ENCODE measurements at places on chromosomes 3 and 15.
A peak's percentile ranks its signal among the peaks of the same experiment; 100 is the strongest.

DNA sequence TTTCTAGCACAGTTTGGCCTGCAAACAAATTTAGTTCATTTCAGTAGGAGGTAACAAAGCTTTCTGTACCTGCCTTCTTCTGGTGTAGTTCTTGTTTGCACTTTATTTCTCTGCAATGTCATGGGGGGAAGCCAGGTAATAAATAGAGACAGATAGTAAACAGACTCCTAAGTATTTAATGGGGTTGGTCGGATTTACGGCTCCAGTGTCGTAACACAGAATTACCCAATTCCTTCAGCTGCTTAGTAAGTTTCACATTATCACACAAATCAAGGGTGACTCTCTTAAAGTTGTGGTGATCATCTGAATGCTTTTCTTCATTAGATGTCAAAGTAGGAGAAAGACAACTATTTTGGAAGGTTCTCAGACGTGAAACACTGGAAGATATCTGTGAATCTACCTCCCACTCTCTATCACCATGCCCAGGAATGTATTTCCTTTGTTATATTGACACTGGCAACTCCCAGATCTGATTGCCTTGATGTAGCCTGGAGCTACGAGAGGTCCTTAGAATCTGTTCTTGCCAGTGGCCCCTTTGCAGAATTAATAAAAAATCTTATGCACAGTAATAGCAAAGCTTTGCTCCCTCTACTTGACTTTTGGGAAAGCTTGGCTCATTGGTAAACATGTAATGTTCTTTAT lies 25.0 kb upstream of the TMC3 start:
- DNase-seq, result no peak

DNA sequence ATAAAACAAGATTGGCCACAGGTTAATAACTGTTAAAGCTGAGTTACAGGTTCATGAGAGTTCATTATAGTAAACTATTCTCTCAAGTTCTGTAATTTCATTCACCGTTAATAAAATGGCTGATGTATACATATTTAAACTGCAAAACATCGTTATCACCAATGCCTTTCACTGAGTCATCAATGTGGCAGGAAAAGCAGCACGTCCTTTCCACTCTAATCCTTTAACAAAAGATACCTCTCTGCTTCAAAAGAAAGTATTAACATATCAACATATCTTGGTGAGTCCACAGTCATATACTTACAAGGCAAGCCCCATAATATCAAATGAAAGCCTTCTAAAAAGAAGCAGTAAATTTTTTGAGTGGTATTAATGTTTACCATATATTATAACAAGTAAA lies 54.5 kb downstream of the UACA start:
- no peak for DNase-seq

DNA sequence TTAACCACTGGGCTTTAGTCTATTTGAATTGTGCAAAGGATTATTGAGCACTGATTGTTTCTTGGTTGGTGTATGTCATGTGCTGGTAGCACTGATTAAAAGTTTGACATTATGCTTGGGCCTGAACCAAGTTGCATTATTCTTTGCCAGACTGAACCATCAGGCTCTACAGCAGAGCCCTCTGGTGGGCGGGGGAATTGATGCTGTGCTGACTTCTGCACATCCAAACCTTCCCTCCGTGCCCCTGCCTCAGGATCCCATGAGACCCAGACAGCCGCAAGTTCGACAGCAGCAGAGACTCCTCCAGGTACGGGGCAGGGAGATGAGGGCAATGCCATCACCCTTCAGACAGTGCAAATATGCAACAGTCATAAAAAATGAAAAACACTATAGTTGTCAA lies 28.4 kb upstream of the P2RY12 start:
- no peak for DNase-seq

DNA sequence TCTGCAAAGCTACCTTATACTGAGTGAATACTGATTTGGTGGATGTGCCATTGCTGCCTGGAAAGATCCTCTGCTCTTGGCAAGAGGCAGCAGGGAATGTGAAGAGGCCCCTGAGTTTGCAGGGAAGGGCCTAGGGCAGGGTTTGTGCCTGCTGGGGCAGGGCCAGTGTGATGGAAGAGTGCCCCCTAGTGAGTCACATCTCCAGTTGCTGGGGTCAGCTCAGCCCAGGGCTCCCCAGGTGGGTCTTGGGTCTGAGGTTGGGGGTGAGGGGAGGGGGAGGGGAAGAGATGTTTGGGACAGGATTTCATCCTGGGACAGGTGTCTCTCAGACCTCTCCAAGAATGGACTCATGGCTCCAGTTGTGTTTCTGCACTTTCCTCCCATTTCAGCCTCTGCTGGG lies 4.1 kb upstream of the AMOTL2 start:
- no peak for DNase-seq

DNA sequence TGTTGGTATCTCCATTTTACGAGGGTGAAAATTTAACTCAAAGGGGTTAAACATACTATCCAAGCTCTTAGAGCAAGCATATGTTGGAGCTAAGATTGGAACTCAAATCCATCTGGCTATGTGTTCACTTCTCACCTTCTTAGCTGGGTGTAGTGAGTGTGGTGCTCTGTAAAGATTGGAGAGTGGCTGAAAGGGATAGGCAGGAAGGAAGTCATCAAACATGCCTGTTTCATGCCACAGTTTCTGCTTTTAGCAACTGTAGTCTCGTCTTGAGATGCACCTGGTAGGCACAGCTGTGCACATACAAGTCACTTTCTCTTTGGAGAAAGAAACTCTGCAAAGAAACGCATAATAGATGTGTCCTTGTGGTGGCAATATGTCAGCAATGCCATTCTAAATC lies 189.1 kb upstream of the MDFIC2 start:
- DNase-seq, result no peak

GRCh38 chr15:22951031-22951380 lies 29.2 kb downstream of the CYFIP1 start:
- DNase-seq, result no peak

DNA sequence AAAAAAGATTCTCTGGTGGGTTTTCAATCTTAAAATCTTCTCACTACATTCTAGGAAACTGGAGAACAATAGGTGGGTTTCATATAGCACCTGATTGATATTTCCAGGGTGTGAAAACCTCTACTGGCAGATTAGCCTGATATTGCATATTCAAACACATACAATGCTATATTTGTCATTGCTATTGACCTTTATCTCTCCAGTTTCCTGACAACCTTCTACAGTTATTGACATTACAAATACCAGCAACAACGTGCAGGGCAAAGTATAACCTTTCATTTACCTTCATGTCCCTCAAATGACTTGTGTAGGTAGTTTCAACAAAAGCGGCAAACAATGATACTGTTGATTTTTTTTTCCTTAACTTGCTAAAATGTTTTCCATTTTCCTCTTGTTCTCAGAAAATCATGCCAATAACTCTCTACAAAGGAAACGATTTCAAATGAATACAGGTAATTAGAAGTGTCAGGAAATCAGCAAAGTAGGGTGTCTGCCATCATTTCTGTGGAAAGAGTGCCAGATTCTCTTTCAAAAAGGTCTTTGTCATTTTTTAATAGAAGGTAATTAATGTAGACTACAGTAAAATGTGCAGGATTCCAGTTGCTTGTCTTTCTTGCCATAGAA lies 72.6 kb upstream of the CDIN1 start:
- DNase-seq, result peak; percentile 37

Measured in NCI-H1930 (cell line).